ENCODE measurements at places on chromosomes 16 and 17. TPM values are rescaled to one million over a fixed set of nuclear protein-coding genes. Genes with fewer than 3 reads are reported as not detected.

DNA sequence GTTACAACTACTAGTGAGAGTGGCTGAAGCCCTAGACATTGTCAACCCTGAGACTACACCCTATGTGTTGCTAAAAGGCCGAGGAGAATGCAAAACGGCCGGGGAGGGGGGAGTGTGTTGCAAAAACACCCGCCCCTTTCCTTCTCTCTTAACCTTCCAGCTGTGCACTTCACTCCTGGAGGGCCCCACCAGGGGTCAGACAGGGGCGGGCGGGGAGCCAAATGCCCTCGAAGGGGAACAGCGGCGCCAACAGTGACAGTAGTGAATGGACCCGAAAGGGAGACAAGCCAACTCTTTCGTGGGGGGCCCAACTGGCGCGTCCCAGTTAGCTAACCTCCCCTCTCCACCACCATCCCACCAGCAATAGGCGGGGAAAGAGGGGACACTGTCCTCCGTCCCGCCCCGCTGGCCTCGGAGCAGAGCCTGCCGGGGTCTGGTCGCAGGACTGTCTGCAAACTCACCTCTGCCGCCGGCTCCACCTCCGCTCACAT lies 352 bp downstream of the MARF1 start:
- peak overlapping the region; percentile 95 for H3K4me3 ChIP-seq
- H3K27ac ChIP-seq: peak overlapping the region; percentile 98
- DNase-seq: peak; percentile 71
- no peaks in the 10 kb centered on the region for H3K27me3 ChIP-seq
- peaks cover 35% of the 10 kb centered on the region for H3K4me1 ChIP-seq

GRCh38 chr16:23466162-23466885 lies 13.3 kb upstream of the COG7 start:
- H3K27me3 ChIP-seq: no peaks in the 10 kb centered on the region
- peaks cover 2% of the 10 kb centered on the region for H3K36me3 ChIP-seq
- no peak overlapping the region for H3K4me3 ChIP-seq
- no peaks in the 10 kb centered on the region for H3K4me1 ChIP-seq

Gene KIF2B
- total RNA-seq: not detected

DNA sequence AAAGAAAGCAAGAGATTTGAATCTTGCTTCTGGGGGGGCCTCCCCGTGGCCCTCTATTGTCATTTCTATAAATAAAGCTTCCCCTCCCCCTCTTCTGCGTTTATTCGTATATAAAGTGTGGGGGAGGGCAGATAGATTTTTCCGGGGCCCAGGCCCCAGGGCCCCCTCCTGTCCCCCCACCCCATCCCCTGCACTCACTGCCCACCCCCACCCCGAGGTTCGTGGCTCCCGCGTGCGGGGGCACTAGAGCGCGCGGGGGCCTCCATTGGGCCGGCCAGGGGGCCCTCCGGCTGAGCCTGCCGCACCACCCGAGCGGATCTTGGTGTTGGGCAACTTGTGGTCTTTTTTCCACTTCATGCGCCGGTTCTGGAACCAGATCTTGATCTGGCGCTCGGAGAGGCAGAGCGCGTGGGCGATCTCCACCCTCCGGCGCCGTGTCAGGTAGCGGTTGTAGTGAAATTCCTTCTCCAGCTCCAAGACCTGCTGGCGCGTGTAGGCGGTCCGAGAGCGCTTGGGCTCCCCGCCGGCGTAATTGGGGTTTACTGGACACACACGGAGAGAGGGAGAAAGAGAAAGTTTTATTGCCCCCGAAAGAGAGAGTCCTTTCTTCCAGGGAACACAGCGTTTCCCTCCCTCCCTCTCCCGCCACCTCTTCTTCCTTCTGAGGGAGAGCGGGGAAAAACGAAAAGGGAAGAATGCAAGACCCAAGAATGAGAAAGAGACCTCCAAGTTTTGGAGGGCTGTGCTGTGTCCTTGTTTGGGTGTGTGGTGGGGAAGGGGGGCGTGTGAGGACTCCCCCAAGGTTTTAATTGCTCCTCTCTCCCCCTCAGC lies 1.5 kb downstream of the HOXB4 start:
- peak overlapping the region; percentile 81 for H3K4me3 ChIP-seq
- DNase-seq: no peak
- peaks cover 41% of the 10 kb centered on the region for H3K4me1 ChIP-seq
- no peak overlapping the region for H3K27ac ChIP-seq
- peaks cover 35% of the 10 kb centered on the region for H3K27me3 ChIP-seq
- peaks cover 4% of the 10 kb centered on the region for H3K36me3 ChIP-seq

GRCh38 chr16:9480503-9480902 lies 389.1 kb downstream of the HAPSTR1 start:
- no peak overlapping the region for H3K27ac ChIP-seq
- DNase-seq: no peak
- H3K4me3 ChIP-seq: no peak overlapping the region
- no peaks in the 10 kb centered on the region for H3K4me1 ChIP-seq

- H3K36me3 ChIP-seq: no peaks in the 10 kb centered on the region
- H3K27me3 ChIP-seq: no peaks in the 10 kb centered on the region
- no peak overlapping the region for H3K4me3 ChIP-seq
These were observed 37.8 kb downstream of the TIMM22 start for GRCh38 chr17:1034652-1035210.

GRCh38 chr16:46974352-46974751 lies 878 bp upstream of the DNAJA2 start:
- peak overlapping the region; percentile 98 for H3K27ac ChIP-seq
- DNase-seq: no peak
- no peaks in the 10 kb centered on the region for H3K27me3 ChIP-seq
- peak overlapping the region; percentile 92 for H3K4me3 ChIP-seq
- H3K36me3 ChIP-seq: peaks cover 4% of the 10 kb centered on the region

DNA sequence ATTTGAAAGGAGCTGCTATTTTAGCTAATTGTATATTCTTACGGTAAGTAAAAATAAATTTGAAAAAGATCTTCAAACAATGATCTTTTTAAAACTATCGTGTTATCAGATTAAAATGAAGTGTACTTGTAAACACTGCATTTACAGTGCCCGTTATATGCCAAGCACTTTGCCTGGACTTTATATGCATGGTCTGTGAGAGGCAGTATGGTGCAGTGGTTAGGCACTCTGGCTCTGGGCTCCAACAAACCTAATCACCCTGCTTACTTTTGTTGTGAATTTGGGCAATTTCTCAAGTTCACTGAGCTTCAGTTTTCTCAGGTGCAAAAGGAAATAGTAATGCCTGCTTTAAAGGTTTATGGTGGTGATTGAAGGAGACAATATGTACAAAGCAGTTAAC lies 1.4 kb downstream of the PMP22 start:
- DNase-seq: no peak
- H3K36me3 ChIP-seq: no peaks in the 10 kb centered on the region
- no peak overlapping the region for H3K27ac ChIP-seq
- peaks cover 10% of the 10 kb centered on the region for H3K4me1 ChIP-seq
- peaks cover 83% of the 10 kb centered on the region for H3K27me3 ChIP-seq
- no peak overlapping the region for H3K4me3 ChIP-seq

Gene PPY
- not detected for total RNA-seq

Gene G6PC1
- total RNA-seq: not detected

GRCh38 chr17:62965686-62966425 lies at the start of gene TANC2:
TSS of gene TANC2 (plus strand) at chr17:62966235. CDS start at chr17:63009560, 43,325 bp downstream.
- peak within 1 kb of the TSS; percentile 98 for H3K27ac ChIP-seq
- no peaks in the 10 kb centered on the region for H3K36me3 ChIP-seq
- H3K4me1 ChIP-seq: peaks cover 34% of the 10 kb centered on the region
- peaks cover 5% of the 10 kb centered on the region for H3K27me3 ChIP-seq
- H3K4me3 ChIP-seq: peak within 1 kb of the TSS; percentile 92
- DNase-seq: peak; percentile 79

- peak within 1 kb of the TSS; percentile 98 for H3K27ac ChIP-seq
- peaks cover under 1% of the 10 kb centered on the region for H3K36me3 ChIP-seq
- no peaks in the 10 kb centered on the region for H3K27me3 ChIP-seq
- H3K4me1 ChIP-seq: peaks cover 29% of the 10 kb centered on the region
These were observed at the start of gene KCTD13 for GRCh38 chr16:29925781-29926710. TSS of gene KCTD13 (minus strand) at chr16:29926226. CDS start at chr16:29926033, 193 bp downstream.

GRCh38 chr17:1720856-1721386 lies 3.6 kb upstream of the WDR81 start:
- H3K4me3 ChIP-seq: no peak overlapping the region
- H3K36me3 ChIP-seq: peaks cover 2% of the 10 kb centered on the region
- H3K27me3 ChIP-seq: no peaks in the 10 kb centered on the region
- DNase-seq: peak; percentile 62
- H3K27ac ChIP-seq: peak overlapping the region; percentile 57
- peaks cover 29% of the 10 kb centered on the region for H3K4me1 ChIP-seq

- H3K4me1 ChIP-seq: peaks cover 27% of the 10 kb centered on the region
- H3K27ac ChIP-seq: no peak overlapping the region
- H3K27me3 ChIP-seq: no peaks in the 10 kb centered on the region
- H3K4me3 ChIP-seq: peak overlapping the region; percentile 87
These were observed 868 bp downstream of the NATD1 start for GRCh38 chr17:21252289-21252795.

Gene RAD51C
- total RNA-seq: 6.3 TPM

DNA sequence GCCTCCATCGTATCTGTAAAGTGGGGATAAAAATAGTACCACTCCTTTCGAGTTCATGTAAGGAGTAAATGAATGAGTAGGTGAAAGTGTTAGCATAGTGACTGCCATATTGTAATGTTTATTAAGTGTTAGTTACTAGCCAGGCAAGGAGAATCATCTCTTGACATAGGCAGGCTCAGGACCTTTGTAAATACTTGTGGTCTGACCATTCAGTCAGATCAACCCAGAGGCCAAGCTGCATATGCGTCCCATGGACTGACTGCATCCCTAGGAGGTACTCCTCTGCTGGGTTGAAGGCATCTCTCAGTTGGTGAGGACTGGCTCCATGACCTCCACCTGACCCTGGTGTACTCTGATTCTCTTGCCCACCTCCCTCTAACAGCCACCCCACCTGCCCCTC lies 40.5 kb upstream of the CDRT4 start:
- H3K4me1 ChIP-seq: peaks cover 9% of the 10 kb centered on the region
- no peaks in the 10 kb centered on the region for H3K27me3 ChIP-seq
- H3K4me3 ChIP-seq: no peak overlapping the region

GRCh38 chr17:18319604-18320256 lies 4.6 kb downstream of the SMCR8 start:
- DNase-seq: no peak
- H3K4me3 ChIP-seq: peak overlapping the region; percentile 55
- H3K4me1 ChIP-seq: peaks cover 43% of the 10 kb centered on the region
- H3K27ac ChIP-seq: peak overlapping the region; percentile 56
- H3K27me3 ChIP-seq: no peaks in the 10 kb centered on the region

- H3K4me1 ChIP-seq: peaks cover 2% of the 10 kb centered on the region
- no peak overlapping the region for H3K27ac ChIP-seq
- DNase-seq: no peak
These were observed 22.9 kb downstream of the DHRS7C start for GRCh38 chr17:9768381-9768934.

- H3K36me3 ChIP-seq: no peaks in the 10 kb centered on the region
- H3K4me3 ChIP-seq: no peak overlapping the region
- H3K27ac ChIP-seq: peak overlapping the region; percentile 49
- H3K27me3 ChIP-seq: peaks cover 10% of the 10 kb centered on the region
- H3K4me1 ChIP-seq: peaks cover 22% of the 10 kb centered on the region
These were observed 23.6 kb upstream of the PLLP start for GRCh38 chr16:57308041-57308440.

Gene TOM1L1
- 1.1 TPM for total RNA-seq

- H3K4me1 ChIP-seq: peaks cover 8% of the 10 kb centered on the region
- no peaks in the 10 kb centered on the region for H3K36me3 ChIP-seq
- H3K27ac ChIP-seq: no peak overlapping the region
- no peaks in the 10 kb centered on the region for H3K27me3 ChIP-seq
- H3K4me3 ChIP-seq: no peak overlapping the region
- no peak for DNase-seq
These were observed 15.3 kb downstream of the KLHL36 start for GRCh38 chr16:84663433-84664101.

DNA sequence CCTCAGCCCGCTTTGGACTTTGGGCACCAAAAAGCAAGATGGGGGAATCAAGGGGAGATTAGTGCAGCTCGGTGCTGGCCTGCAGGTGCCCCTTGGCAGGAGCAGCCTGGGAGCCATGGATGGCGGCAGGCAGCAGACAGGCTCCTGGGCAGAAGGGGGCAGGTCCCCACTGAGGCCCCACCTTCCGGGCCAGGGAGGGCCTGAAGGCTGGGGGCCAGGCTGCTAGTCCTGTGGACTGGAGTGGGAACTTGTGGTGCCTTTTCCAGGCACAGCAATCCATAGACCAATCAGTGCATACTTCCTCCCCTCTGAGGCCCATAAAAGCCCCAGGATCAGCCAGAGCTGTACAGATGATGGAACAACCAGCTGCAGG lies 64.0 kb downstream of the USP32 start:
- H3K36me3 ChIP-seq: no peaks in the 10 kb centered on the region
- DNase-seq: no peak
- no peaks in the 10 kb centered on the region for H3K27me3 ChIP-seq
- H3K27ac ChIP-seq: no peak overlapping the region

DNA sequence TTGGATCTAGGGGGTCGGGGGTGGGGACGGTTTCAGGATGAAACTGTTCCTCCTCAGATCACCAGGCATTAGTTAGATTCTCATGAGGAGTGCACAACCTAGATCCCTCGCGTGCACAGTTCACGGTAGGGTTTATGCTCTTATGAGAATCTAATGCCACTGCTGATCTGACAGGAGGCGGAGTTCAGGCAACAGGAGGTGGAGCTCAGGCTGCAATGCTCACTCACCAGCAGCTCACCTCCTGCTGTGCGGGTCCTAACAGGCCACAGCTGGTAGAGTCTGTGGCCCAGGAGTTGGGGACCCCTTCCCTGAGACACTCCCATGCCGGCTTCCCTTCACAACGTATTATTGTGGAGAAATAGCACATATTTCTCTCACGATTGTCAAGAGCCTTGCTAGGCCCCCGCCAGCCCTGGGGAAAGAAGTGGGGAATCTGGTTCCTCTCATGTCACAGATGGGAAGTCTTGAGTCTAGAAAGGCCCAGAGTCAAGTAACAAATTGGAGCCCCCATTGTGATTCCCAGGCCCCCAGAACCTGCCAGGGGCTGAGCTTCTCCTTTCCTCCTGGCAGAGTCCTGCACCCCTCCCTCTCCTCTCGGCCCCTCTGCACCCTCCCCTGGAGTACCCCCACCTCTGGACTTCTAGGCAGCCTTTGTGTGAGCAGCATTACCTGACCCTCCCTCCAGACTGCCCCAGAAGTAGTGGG lies 6.1 kb upstream of the KRT14 start:
- H3K36me3 ChIP-seq: peaks cover 4% of the 10 kb centered on the region
- H3K4me1 ChIP-seq: peaks cover 2% of the 10 kb centered on the region
- H3K4me3 ChIP-seq: no peak overlapping the region
- peaks cover 55% of the 10 kb centered on the region for H3K27me3 ChIP-seq
- H3K27ac ChIP-seq: no peak overlapping the region

DNA sequence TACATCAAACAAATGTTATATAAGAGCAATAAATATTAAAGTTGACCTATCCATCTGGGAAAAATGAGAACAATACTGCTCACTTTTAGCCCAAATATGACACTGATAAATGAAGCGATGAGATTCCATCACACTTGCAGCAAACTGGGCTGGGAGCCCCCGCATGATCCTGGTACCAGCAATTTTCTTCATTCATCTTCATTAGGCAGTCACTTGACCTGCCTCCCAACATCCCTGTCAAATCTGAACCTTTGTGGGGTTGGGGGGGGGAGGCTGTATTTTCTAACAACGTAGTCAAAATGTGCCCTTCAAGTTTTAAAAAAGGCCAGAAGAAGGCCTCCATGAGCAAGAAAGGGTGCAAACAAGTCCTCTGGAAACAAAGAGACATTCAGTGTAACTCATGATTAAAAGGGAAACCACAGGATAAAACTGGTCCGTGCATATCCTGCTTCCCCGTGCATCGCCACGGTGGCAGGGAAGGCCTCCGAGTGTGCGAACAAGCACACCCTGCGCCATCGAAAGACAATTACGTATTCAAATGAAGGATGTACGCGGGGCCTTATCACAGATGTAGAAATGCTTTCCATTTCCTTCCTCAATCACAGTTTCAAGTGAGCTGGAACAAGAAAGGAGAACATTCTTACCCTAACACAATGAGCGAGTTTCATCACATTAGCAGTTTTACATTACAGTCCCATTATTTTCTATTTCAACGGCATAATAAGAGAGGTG lies 48.4 kb downstream of the TOX3 start:
- H3K4me1 ChIP-seq: no peaks in the 10 kb centered on the region
- no peak for DNase-seq

Gene CDH11
- not detected for total RNA-seq
